ENCODE measurements at places on chromosomes 13 and 19. TPM values are rescaled to one million over a fixed set of nuclear protein-coding genes. Genes with fewer than 3 reads are reported as not detected.

The CEP89 gene
- 19.8 TPM for total RNA-seq

The CEBPG gene
- 29.6 TPM for total RNA-seq

The SHFL gene
- total RNA-seq = 43.4 TPM

The CGB5 gene
- not detected for total RNA-seq

The CSNK1G2 gene
- 55.4 TPM for total RNA-seq

The GRAMD1A gene
- 90.7 TPM for total RNA-seq

The GPR180 gene
- 5.5 TPM for total RNA-seq

The FOXA3 gene
- 0.68 TPM for total RNA-seq

The OR7C1 gene
- 0.18 TPM for total RNA-seq

- DNase-seq = no peak
Observed at GRCh38 chr19:57305056-57305455, 15.2 kb upstream of the ZNF543 start.

DNA sequence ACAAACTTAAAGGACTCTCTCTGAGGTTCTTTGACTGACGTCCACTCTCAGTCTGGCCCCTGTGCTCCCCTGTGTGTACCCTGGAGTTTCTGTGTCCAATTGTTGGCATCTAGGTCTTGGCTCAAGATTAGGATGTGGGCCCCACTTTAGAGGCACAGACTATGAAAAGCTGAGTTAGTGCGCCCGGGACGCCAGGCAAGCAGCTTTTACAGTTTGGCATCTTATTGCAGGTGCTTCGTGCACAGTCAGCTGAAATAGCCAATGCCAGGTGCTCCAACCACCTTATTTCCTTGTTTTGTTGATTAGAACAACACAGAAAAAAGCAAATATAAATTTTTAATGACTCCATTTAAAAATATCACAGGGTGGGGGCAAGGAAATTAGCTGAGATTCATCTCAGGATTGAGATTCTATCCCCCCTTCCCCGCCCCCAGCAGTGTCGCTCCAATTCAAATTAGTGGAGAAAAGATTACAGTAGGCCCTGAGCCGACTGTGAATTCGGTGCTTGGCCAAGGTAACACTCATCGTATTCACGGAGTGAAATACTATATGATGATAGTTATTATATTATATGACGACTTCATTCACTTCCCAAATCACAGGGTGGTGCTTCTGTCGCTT is 4.3 kb downstream of the SOX1 start:
- no peak for DNase-seq

- DNase-seq = no peak
Observed at GRCh38 chr13:35698911-35699576, 222.6 kb upstream of the MAB21L1 start.

GRCh38 chr13:114111577-114111976 is 20.8 kb downstream of the RASA3 start:
- no peak for DNase-seq

DNA sequence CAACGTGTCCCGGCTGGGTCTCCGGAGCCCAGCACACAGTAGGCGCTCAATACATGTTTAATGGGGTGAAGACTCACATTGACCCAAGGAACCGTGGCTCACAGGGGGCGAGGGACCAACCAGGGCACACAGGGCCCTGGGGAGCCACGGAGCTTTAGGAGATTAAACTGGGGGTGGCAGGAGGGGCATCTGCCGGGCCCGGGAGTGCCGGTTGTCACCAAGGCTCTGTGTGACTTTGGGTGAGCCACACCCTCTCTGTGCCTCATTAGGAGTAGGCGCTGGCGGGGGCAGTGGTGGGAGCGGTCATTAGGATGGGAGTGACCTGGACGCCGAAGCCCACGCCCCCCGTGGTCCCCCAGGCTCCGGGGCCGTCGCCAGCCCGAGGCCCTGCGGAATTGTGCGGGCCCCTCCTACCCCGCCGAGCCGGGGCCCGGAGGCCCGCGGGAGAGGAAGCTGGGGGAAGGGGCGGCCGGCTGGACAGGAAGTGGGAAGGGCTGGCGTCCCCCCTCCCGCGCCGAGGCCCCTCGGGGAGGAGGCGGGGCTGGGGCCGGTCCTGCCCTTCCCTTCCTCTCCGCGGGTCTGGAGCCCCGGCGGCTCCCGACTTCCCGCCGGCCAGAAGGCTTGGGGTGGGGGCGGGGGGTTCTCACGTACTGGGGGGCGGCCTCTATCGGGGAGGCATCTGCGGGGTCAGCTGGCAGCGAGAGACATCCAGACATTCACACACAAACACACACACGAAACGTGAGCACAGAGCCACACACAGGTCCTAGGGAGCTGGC is 1.8 kb upstream of the SSBP4 start:
- peak; percentile 87 for DNase-seq

GRCh38 chr19:16037424-16038195 is 38.7 kb upstream of the TPM4 start:
- peak; percentile 28 for DNase-seq

- DNase-seq = no peak
Observed at GRCh38 chr13:48866249-48866648, 109.5 kb upstream of the FNDC3A start.

GRCh38 chr13:26721251-26722121 is 39.1 kb downstream of the GPR12 start:
- no peak for DNase-seq

GRCh38 chr19:11767633-11768133 is 883 bp downstream of the ZNF441 start:
- DNase-seq = peak; percentile 72

GRCh38 chr13:80599765-80600164 is 258.8 kb upstream of the SPRY2 start:
- no peak for DNase-seq

DNA sequence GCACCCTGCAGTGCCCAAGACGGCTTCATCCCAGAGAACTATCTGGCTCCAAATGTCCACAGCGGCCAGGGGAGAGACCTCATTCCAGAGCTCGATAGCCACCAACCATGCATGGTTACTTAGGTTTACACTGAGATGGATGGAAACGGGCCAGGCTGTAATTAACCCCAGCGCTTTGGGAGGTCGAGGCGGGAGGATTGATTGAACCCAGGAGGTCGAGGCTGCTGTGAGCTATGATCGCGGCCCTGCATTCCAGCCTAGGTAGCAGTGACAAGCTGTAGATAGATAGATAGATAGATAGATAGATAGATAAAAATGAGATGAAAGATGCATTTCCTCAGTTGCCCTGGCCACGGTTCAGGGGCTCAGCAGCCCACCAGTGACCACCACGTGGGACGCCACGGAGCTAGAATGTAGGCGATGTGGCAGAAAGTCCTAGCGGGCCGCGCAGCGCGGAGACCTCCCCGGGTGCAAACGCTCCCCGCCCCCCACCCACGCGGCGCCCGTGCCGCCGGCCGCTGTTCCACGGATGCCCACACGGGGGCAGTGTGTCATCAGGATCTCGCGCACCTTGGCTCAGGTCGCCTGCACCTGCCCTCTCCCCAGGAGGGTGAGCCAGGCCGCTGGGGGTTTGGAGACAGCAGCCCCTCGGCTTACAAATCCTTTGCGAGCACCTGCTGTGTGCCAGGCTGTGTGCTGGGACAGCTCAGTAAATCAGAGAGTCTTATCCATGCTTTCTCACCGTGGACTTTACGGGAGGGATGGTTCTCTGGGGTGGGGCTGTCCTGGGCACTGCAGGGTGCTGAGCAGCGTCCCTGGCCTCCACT is 13.5 kb upstream of the TLE5 start:
- DNase-seq = peak; percentile 79

DNA sequence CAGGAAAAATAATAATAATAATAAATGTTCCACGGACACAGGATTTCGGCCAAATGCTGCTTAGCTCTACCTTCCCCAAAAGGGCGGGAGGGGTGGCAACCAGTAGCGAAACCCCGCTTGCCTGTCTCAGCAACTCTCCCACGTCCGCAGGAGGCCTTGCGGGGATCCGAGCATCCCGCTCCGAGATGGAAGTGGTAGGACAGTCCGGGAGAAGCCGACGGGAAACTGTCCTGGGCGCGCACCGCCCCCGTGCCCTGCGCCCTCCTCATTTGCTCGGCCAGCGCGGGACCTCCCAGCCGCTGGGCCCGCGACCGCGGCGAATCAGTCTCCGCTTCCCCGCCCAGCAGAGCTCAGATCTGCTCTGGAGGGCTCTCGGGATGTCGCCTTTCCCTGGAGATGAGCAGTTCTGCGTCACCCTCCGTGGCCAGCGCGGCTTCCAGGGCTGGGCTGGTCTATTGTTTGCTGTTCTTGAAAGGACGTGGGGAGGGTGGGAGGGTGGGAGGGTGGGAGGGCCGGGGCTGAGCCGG is 48.9 kb upstream of the PABPC3 start:
- DNase-seq = no peak

GRCh38 chr13:99642006-99642405 is 140.7 kb downstream of the TM9SF2 start:
- no peak for DNase-seq

DNA sequence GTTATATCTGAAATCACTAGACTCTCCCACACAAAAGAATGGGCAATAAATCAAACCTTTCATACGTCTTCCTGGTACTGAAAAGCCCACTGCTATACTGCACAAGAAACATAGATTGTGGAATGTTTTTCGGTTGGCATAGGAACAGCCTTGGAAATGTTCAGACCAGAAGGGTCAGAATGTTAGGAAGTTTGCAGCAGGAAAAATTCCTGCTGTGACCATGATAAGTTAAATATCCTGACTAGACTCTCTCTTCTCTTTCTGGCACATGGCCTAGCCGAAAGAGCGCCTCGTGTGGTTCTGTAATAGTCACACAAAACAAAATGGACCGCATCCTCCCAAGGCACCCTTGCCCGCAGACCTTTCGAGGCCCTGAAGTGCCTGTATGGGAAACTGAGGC is 427.2 kb downstream of the COG6 start:
- DNase-seq = no peak

DNA sequence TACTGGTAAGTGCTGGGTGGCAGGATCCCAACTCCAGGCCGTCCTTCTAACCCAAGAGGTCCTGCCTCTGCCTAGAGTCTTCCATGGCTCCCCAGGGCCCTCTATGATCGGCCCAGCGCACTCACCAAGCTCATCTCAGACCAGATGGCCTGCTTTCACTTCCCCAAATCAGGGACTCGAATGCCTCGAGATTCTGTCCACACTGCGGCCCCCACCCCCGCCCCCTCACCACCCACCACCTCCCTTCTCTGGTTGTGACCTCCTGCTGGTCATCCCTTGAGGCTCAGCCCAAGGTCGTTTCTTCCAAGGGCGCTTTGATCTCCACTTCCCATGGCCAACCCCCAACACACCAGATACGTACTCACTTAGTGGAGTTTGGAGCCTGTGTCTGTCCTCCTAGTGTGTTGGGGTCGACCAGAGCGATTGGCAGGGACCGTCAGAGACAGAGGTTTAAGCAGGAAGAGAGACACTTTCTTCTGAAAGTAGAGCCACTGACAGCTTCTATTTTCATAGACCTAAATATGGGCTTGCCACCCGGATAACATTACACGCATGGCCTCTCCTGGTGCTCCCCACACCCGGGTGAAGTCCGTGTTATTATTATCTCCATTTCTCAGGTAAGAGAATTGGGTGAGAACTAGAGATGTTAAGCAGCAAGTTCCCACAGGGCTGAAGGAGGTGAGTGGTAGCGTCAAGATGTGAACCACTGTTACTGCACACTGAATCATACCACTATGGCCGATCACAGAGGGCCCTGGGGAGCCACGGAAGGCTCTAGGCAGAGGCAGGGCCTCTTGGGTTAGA is at the start of gene FCER2:
FCER2 (minus strand) TSS at position 478 of the 804 bp plus-strand sequence. CDS start 2,371 bp downstream, outside the sequence.
- DNase-seq = no peak

DNA sequence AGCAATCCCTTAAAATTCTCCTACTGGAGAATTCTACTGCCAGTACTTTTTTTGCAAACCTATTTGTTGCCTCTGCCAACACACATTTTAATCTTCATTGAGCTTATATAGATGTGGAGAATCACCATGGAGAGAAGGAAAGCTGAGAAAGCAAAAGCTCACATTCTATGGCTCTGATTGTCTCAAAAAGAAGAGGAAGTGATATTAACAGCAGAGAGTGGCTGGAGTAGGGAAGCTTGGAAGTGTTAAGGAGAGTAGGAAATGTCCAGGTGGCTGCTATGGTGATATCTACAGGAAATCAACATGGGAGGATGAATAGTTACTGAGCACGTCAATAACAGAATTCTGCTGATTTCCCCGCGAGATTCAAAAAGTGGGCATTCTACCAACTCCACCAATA is 78.8 kb upstream of the TDRD3 start:
- no peak for DNase-seq

- DNase-seq = peak; percentile 98
Observed at GRCh38 chr19:17305216-17305516, 506 bp upstream of the MRPL34 start.

DNA sequence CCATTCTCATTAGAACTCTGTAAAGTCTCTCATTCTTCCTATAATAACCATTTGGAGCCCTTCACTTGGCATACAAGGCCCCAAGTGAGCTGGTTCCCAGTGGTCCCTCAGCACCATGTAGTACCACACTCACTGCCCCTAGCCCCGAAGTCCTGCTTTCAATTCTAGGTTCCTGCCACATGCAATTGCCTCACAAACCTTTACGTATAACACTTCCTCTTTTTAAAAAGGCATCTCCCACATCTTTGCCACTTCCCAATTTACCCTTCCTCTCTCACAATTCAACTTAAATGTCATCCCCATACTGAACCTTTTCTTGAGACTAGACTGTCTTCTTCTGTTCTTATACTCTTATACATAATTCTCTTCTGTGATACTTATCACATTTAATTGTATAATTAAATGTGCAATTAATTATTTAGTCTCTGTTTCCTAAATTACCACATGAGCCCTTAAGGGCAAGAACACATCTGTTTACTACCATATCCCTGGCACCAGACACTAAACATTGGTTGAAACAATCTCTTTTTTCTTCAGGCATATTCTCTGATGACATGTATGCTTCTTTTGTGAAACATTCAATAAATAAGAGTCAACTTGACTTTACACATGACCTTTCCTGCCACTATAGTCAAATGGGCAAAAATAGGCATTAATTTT is 304.0 kb downstream of the SPRY2 start:
- no peak for DNase-seq

GRCh38 chr19:27974082-27974513 is 1238.9 kb downstream of the UQCRFS1 start:
- no peak for DNase-seq

DNA sequence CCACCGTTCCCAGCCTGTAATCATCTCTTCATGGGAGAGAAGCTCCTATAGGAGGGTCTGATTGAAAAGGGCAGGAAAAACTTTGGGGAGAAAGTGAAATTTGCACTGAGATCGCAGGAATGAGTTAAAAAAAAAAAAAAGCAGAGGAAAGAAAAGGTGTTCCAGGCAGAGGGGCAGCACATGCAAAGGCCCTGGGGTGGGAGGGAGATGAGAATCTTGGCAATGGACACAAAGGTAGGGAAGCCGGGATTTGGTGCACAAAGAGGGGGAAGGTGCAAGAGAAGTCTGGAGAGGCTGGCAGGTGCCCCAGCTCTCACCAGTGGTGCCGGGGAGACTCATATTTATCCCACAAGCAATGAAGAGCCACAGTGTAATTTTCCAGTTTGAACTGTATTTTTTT is 16.4 kb upstream of the GPR32 start:
- DNase-seq = no peak
